Activated effector memory CD4-positive, alpha-beta T cell treated with anti-CD3 and anti-CD28 coated beads, Interleukin-2, amount 50 U/mL, for 16 hours (primary cell): ENCODE measurements at places on chromosomes 12 and 14.

- peak; percentile 77 for DNase-seq
Measured at GRCh38 chr14:21917699-21918436, 244.2 kb upstream of the OR4E1 start.

GRCh38 chr14:94907626-94908261 lies 137.8 kb upstream of the GSC start:
- peak; percentile 50 for DNase-seq

- DNase-seq: no peak
Measured at GRCh38 chr14:100370003-100370402, 46.9 kb downstream of the SLC25A47 start.

- DNase-seq: no peak
Measured at GRCh38 chr12:118986050-118986449, 4.7 kb downstream of the SRRM4 start.

DNA sequence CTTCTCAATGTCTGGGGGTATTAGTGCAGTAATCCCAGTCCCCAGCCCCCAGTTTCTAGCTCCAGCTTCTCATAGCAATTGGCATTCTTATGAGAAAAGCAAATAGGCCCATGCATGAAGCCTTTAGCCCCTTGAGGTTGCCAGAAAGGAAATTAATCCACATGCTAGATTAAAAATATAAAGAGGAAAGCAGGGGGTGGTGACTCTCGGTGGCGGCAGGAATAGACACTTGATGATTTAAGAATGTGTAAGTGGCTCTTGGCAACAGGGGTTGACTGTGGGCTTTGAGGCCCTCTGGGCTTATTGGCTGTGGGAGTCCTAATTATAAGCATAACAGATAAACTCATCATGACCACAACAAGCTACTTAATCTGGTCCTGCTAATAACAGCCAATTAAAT lies 1367.3 kb upstream of the FLRT2 start:
- DNase-seq: no peak

- DNase-seq: no peak
Measured at GRCh38 chr12:106866426-106867080, 89.2 kb upstream of the TMEM263 start.

- no peak for DNase-seq
Measured at GRCh38 chr14:99938376-99938775, 126.8 kb upstream of the EVL start.

- peak; percentile 42 for DNase-seq
Measured at GRCh38 chr12:132071040-132071810, 72.9 kb downstream of the DDX51 start.

DNA sequence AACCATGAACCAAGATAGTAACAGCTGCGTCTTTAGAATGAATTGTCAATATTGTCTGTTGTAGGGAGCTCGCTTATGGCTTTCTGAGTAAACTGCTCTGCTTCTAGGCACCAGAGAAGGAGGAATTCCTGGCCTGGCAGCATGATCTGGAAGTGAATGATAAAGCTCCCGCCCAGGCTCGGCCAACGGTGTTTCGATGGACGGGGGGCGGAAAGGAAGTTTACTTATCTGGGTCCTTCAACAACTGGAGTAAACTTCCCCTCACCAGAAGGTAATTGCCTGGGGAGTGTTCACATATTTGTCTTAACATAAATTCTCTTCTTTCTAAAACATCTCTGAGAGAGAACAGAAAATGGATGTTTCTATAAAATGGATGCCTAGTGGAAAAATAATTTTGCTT lies 4.3 kb downstream of the PRKAB1 start:
- DNase-seq: no peak

GRCh38 chr12:30753233-30753632 lies 1.5 kb downstream of the CAPRIN2 start:
- DNase-seq: no peak

DNA sequence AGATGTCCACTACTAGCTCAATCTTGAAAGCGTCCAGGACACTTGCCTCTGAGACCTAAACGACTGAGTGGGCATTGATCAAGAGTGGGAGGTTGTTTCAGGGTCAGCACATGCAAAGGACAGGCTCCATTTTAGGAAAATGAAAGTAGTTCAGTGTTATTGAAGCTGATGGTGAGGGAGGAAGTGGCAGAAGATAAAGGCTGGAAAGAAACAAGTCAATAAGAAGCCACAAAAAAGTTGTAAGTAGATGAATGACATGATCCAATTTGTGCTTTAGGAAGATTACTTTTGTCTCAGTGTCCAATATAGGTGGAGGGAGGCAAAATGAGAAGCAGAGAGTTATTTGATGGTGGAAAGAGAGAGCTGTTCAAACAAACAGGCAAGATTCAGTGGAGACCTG lies 22.0 kb downstream of the GPR65 start:
- DNase-seq: no peak

DNA sequence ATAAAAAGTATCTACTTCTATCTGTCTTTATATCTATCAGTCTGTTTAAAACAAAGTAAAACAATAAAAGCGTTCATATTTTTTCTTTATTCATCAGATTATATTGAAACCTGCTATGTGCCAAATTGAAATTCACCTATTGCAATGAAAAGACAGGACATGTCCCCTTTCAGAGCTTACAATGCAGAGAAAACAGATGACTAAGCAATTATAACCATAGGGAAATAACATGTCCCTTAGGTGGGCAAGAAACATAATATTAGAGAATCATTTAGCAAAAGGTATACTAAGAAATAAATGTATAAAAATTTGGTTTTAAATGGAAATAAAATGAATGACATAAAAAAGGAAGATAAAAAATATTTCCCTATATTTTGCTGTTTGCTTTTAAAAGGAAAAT lies 1421.3 kb downstream of the FSCB start:
- DNase-seq: no peak

DNA sequence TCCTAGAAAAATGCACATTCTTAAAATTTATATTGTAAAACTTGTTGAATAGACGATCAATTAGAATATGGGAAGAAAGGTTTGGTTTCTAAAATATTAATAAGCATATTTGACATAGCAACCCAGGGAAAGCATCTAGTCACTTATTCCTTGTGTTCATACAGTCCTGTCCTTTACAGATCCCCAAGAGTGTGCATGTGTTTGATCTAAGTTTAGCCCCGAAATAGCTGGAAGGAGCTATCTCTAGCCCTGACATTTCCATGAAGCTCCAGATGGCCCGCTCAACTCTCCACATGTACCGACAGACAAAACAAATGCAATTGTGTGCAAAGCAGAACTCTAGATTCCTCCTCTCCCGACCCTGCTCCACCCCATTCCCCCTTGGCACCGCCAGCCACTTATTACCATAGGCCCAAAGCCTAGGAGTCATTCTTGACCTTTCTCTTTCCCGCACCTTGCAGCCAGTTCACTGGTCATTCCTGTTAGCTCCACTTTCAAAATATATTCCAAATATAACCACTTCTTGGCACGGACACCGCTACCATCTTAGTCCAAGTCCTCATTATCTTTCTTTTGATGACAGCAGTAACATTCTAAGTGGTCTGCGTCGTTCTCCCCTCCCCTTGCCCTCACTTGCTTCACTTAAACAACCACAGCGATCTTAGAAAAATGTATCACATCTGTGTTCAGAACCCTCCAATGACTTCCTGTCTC lies 45.4 kb upstream of the GZMB start:
- DNase-seq: no peak

DNA sequence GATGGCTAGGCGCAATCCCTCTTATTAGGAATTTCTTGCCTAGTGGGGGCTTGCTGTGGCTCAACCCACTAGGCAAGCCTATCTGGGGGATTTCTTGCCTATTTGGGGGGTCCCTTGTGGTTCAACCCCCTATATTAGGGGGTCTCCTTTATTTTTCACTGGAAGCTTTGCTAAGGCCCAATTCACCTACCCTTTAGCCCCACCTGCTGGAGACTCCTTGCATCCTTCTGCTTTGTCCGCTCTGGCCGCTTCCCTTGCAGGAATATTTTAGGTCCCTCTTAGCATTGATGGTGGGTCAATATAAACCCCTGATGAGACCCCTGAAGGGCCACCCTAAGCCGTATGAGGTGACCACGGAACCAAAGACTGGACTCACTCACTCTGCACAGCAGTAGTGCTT lies 1552.1 kb downstream of the AACS start:
- no peak for DNase-seq

DNA sequence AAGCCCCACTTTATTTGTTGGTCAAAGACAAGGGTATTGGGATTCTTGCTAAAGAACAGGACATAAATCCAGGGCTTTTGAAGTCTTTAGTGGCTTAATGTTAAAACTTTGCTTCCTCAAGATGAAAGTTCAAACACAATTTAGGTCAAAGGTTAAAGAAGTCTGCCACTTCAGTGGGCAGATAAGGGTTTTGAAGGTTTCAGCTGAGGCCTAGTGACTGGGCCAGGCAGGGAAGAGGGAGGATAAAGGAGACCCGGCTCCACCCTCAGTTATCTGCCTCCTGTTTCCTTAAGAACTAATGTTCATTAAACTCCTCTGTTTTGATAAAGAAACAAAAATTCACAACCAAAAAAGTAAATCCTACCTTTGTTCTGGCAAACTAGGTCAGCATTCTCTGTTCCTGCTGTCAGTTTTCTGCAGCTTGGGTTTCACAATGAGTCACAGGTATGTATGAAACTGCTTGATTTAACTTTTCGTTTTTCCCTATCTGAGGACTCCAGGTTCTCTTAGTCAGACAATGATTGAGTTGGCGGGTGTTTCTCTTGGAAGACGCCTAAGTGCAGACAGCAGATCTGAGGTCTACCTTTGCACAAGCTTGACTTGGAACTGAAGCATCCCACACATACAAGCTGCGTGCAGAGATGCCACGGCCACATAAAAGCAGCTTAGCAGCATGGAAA lies 208.3 kb downstream of the EXOC5 start:
- DNase-seq: peak; percentile 75

- DNase-seq: no peak
Measured at GRCh38 chr12:42402821-42403411, 76.9 kb downstream of the PPHLN1 start.

- DNase-seq: no peak
Measured at GRCh38 chr12:94258593-94258992, 110.2 kb downstream of the PLXNC1 start.

DNA sequence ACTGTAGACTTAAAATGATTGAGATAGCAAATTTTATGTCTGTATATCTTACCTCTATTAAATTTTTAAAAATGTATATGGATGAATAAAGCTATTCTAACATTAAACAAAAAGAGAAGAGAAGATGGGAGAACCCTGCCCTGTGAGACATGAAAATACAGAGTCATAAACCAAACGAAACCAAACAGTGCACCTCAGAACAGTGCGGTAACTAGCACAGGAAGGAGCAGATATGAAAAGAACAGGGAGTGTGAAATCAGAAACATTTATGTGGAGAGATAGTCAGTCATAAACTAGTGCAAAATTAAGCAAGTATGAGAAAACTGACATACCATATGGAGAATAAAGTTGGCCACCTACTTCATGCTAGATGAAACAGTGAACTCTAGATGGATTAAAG lies 135.1 kb downstream of the ERC1 start:
- DNase-seq: no peak

GRCh38 chr14:71749613-71750238 lies 182.5 kb upstream of the RGS6 start:
- DNase-seq: no peak

GRCh38 chr12:71786829-71787228 lies 32.2 kb downstream of the RAB21 start:
- no peak for DNase-seq

- peak; percentile 68 for DNase-seq
Measured at GRCh38 chr14:23568600-23569331, 1.2 kb upstream of the AP1G2 start.

DNA sequence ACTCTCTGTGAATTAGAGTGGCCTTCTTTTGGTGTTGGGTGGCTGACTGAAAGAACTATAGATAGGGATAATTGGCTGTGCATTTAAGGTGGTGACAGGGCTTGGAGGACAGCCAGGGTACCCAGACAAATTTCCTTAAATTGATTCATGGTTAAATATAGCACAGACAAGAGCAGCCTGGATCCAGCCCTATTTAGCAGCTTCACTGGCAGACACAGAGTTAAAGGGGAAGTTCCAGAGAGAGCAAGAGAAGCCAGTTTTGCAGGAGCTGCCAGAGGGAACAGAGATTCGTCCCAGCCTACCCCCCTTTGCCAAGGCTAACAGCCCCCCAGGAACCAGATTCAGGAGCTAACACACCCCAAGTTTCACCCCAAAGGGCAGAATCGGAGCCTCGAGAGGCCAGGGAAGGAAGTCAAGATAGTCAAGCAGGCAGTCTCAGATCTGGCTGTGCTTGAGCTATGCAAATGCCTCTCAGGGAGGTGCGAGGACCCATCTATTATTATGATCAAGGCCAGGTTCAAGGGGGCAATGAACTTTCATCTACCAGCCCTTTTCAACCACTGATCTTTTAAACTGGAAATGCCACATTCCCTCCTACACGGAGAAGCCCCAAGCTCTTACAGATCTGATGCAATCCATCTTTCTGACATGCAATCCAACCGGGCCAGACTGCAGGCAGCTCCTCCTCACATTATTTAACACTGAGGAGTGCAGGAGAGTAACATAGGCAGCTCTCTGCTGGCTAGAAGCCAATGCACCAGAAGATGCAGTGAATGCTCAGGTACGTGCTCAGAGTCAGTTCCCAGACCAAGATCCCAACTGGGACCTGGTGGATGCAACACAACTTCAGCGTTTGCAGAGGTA lies 58.2 kb downstream of the DHRS2 start:
- no peak for DNase-seq

DNA sequence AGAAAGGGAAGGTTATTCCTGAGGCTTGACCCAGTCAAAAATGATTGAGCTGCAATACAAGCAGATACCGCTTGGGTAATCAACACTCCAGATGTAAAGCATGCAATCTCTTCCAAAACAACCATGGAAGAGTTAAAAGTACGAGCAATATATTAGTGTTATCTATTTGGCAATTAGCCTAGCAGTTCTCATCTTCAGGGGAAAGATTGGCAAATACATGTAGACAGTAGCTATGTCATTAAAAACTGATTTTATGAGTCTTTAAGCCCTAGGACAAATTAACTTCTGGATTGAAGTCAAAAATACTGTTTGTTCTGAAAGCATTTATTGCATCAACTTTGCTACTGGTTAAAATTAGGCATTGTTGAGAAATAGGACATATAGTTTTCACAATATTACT lies 9.3 kb upstream of the GYS2 start:
- DNase-seq: no peak

DNA sequence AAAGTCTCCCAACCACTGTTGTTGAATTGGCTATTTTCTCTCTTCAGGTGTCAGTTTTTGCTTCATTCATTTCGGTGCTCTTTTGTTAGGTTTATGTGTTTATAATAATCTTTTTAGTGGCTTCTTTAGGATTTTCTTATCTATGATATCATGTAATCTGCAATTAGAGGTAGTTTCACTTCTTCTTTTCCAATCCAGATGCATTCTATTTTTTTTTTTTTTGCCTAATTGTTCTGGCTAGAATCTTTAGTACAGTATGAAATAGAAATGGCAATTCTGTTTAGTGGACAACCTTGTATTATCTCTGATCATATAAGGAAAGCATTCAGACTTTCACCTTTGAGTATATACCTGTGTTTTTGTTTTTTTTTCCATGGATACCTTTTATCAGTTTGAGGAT lies 17.4 kb downstream of the CNOT2 start:
- DNase-seq: no peak

GRCh38 chr12:53205747-53206419 lies 1.2 kb downstream of the ITGB7 start:
- DNase-seq: peak; percentile 86

- peak; percentile 77 for DNase-seq
Measured at GRCh38 chr14:95774265-95775160, 60.6 kb upstream of the TCL1A start.

GRCh38 chr12:132741620-132742019 lies 20.0 kb downstream of the ANKLE2 start:
- no peak for DNase-seq

- DNase-seq: no peak
Measured at GRCh38 chr12:28776220-28776619, 372.9 kb upstream of the FAR2 start.

GRCh38 chr12:3015356-3015755 lies 56.2 kb downstream of the TEAD4 start:
- no peak for DNase-seq
